ENCODE measurements at places on chromosomes 6 and 20. TPM values are rescaled to one million over a fixed set of nuclear protein-coding genes. Genes with fewer than 3 reads are reported as not detected.

GRCh38 chr6:129507059-129507807, 202.7 kb downstream of the ARHGAP18 start:
- no peaks in the 10 kb centered on the region for H3K36me3 ChIP-seq
- no peak overlapping the region for H3K27ac ChIP-seq
- H3K27me3 ChIP-seq = no peaks in the 10 kb centered on the region
- DNase-seq = no peak
- no peaks in the 10 kb centered on the region for H3K4me1 ChIP-seq

DNA sequence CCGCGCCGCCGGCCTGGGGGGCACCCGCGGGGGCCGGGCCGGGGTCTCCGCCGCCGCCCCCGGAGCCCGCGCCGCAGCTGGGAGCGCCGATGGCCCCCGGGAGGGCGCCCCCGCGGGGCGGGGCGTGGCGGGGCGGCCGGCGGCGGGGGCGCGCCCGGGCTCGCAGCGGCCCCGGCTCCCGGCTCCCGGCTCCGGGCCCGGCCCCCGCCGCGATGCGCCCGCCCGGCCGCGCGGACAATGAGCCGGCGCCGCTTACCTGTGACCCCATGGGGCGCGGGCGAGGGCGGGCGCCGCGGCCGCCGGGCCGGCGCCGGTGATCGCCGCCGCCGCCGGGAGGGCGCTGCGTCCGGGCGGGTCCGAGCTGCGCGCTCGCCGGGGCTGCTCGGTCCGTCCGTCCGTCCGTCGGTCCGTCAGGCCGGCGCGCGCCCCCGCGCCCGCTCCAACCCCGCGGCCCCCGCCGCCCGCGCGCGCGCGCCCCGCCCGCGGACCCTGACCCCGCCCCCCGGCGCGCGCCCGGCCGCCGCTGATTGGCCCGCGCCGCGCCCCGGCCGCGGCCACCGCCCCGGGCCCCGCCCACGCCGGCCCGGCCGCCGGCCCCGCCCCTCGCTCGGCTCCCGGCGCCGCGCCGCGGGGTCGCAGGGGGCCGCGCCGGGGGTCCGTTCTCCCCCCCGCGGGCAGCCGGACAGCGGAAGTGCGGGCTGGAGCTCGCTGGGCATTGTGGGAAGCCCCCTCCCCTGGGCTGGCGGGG, at the start of gene ZBTB46:
Gene ZBTB46, minus strand, starts transcription at position 424 of the 748 bp plus-strand sequence. CDS start 40,507 bp downstream, outside the sequence.
- peak within 1 kb of the TSS; percentile 54 for H3K4me3 ChIP-seq
- H3K27me3 ChIP-seq = peaks cover 20% of the 10 kb centered on the region
- peaks cover 27% of the 10 kb centered on the region for H3K4me1 ChIP-seq

- peaks cover under 1% of the 10 kb centered on the region for H3K4me1 ChIP-seq
- H3K36me3 ChIP-seq = no peaks in the 10 kb centered on the region
- DNase-seq = no peak
- H3K27ac ChIP-seq = no peak overlapping the region
- no peaks in the 10 kb centered on the region for H3K27me3 ChIP-seq
Observed at GRCh38 chr20:23869520-23869919, 10.0 kb downstream of the CST5 start.

GRCh38 chr20:25218492-25218891, 23.0 kb downstream of the ENTPD6 start:
- peaks cover 19% of the 10 kb centered on the region for H3K36me3 ChIP-seq
- H3K4me3 ChIP-seq = no peak overlapping the region
- DNase-seq = no peak
- no peaks in the 10 kb centered on the region for H3K4me1 ChIP-seq
- H3K27me3 ChIP-seq = no peaks in the 10 kb centered on the region

GRCh38 chr20:63471717-63471980, 806 bp downstream of the KCNQ2 start:
- DNase-seq = no peak
- peaks cover 30% of the 10 kb centered on the region for H3K27me3 ChIP-seq
- H3K27ac ChIP-seq = no peak overlapping the region
- no peaks in the 10 kb centered on the region for H3K4me1 ChIP-seq
- H3K36me3 ChIP-seq = no peaks in the 10 kb centered on the region

GRCh38 chr6:75748003-75748742, 866 bp upstream of the MYO6 start:
- no peaks in the 10 kb centered on the region for H3K36me3 ChIP-seq
- no peaks in the 10 kb centered on the region for H3K27me3 ChIP-seq
- no peaks in the 10 kb centered on the region for H3K4me1 ChIP-seq

GRCh38 chr6:453152-453551, 61.6 kb downstream of the IRF4 start:
- H3K36me3 ChIP-seq = no peaks in the 10 kb centered on the region
- no peak overlapping the region for H3K27ac ChIP-seq
- H3K4me3 ChIP-seq = no peak overlapping the region
- H3K27me3 ChIP-seq = no peaks in the 10 kb centered on the region

DNA sequence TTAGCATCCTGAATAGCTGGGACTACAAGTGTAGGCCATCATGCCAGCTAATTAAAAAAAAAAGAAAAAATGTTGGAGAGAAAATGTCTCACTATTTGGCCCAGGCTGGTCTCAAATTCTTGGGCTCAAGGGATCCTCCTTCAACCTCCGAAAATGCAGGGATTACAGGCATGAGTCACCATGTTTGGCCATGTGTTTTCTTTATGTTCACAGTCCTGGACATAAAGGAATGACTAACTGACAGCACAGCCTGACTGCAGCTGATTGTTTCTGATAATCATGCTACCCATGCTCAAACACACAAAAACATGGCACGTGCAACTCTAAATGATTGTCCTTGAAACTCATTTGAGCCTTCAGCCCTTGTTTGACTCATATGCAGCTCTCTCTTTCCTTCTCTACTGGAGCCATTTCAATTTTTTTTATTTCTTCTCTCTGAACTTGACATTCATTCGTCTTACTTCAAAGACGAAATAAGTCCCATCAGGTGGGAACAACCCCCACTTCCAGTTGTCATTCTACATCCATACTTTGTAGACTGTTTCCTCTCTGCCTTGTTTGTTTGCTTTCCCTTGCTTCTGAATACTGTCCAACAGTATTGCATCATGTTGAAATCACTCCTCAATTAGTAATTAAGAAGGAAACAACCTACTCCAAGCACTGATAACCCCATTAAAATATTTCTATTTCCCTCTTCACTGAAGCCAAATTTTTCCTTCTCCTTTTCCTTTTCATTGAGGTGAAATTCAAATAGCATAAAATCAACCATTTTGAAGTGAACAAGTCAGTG, 413.0 kb downstream of the BMP2 start:
- H3K27me3 ChIP-seq = no peaks in the 10 kb centered on the region
- H3K27ac ChIP-seq = no peak overlapping the region
- no peaks in the 10 kb centered on the region for H3K4me1 ChIP-seq
- DNase-seq = no peak

GRCh38 chr6:79084693-79085092, 6.6 kb upstream of the PHIP start:
- no peak for DNase-seq
- H3K4me3 ChIP-seq = no peak overlapping the region
- no peaks in the 10 kb centered on the region for H3K27me3 ChIP-seq

GRCh38 chr6:134754013-134754690, 195.7 kb downstream of the ALDH8A1 start:
- H3K36me3 ChIP-seq = no peaks in the 10 kb centered on the region
- no peaks in the 10 kb centered on the region for H3K4me1 ChIP-seq
- H3K4me3 ChIP-seq = no peak overlapping the region
- no peaks in the 10 kb centered on the region for H3K27me3 ChIP-seq
- DNase-seq = no peak

DNA sequence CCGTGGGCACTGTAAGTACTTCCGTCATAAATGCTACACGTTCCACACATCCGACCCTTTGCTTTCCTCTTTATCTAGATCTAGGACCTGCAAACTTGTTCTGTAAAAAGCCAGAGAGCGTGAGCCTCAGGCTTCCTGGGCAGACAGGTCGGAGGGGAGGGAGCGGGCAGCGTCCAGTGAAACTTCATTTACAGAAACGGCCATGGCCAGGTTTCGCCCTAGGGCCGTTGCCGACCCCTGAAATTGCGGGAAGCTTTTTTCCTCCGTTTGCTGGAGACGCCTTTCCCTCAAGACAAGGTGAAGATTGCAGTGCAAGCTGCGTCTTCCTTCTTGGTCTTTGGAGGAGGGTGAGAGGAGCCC, 155.4 kb downstream of the DLL1 start:
- no peaks in the 10 kb centered on the region for H3K36me3 ChIP-seq
- no peaks in the 10 kb centered on the region for H3K4me1 ChIP-seq
- H3K4me3 ChIP-seq = no peak overlapping the region
- H3K27ac ChIP-seq = no peak overlapping the region

GRCh38 chr20:57433657-57434389, 42.6 kb downstream of the RBM38 start:
- H3K4me1 ChIP-seq = peaks cover 53% of the 10 kb centered on the region
- no peak for DNase-seq
- no peak overlapping the region for H3K4me3 ChIP-seq
- H3K27ac ChIP-seq = peak overlapping the region; percentile 52
- no peaks in the 10 kb centered on the region for H3K36me3 ChIP-seq

GRCh38 chr6:167682125-167682524, 144.6 kb upstream of the AFDN start:
- H3K27ac ChIP-seq = peak overlapping the region; percentile 57
- DNase-seq = peak; percentile 62
- no peaks in the 10 kb centered on the region for H3K36me3 ChIP-seq
- no peaks in the 10 kb centered on the region for H3K27me3 ChIP-seq
- no peak overlapping the region for H3K4me3 ChIP-seq

DNA sequence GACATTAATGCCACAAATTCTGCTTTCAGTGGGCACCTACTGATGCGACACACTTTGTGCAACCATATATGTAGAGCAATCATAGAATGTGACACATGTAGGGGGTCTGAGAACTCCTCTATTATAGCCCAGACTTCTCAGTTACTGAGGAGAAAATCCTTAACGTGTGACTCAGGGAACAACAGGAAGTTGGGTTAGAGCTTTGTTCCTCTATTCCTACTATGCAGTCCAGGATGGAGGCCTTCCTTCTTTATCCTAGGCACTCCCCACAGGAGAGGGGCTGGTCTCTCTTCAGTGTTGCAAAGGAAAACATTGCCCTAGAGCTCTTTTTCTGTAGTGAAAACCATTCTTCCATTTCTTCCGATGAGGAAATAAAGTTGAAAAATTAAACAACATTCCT, 39.6 kb upstream of the RCAN2 start:
- DNase-seq = no peak
- no peak overlapping the region for H3K27ac ChIP-seq
- no peaks in the 10 kb centered on the region for H3K27me3 ChIP-seq
- H3K36me3 ChIP-seq = no peaks in the 10 kb centered on the region
- no peaks in the 10 kb centered on the region for H3K4me1 ChIP-seq

GRCh38 chr20:42340368-42340767, 722.2 kb upstream of the CHD6 start:
- DNase-seq = no peak
- H3K4me1 ChIP-seq = no peaks in the 10 kb centered on the region
- no peak overlapping the region for H3K27ac ChIP-seq
- H3K36me3 ChIP-seq = no peaks in the 10 kb centered on the region

- peaks cover 49% of the 10 kb centered on the region for H3K4me1 ChIP-seq
- H3K27me3 ChIP-seq = no peaks in the 10 kb centered on the region
- peak overlapping the region; percentile 86 for H3K4me3 ChIP-seq
- H3K36me3 ChIP-seq = no peaks in the 10 kb centered on the region
Observed at GRCh38 chr6:128519132-128519930, 1.1 kb downstream of the PTPRK start.

- no peak overlapping the region for H3K4me3 ChIP-seq
- DNase-seq = no peak
- peaks cover under 1% of the 10 kb centered on the region for H3K4me1 ChIP-seq
- H3K27me3 ChIP-seq = no peaks in the 10 kb centered on the region
Observed at GRCh38 chr6:108795122-108795521, 53.1 kb upstream of the ARMC2 start.

- peaks cover 17% of the 10 kb centered on the region for H3K27me3 ChIP-seq
- no peak overlapping the region for H3K27ac ChIP-seq
- H3K36me3 ChIP-seq = no peaks in the 10 kb centered on the region
- no peak for DNase-seq
- peaks cover 3% of the 10 kb centered on the region for H3K4me1 ChIP-seq
Observed at GRCh38 chr20:63365601-63366389, 4.6 kb upstream of the CHRNA4 start.

GSTA3 gene
- polyA plus RNA-seq = not detected

SLC17A2 gene
- not detected for polyA plus RNA-seq

BEND3 gene
- 0.60 TPM for polyA plus RNA-seq

LAMA2 gene
- polyA plus RNA-seq = 9.6 TPM

WFDC12 gene
- 1.2 TPM for polyA plus RNA-seq

SYTL3 gene
- polyA plus RNA-seq = 6.9 TPM

CD164 gene
- 186 TPM for polyA plus RNA-seq

RIMS1 gene
- polyA plus RNA-seq = not detected

SALL4 gene
- polyA plus RNA-seq = 0.12 TPM
